Bone marrow (tissue), 2 donors: ENCODE measurements at places on chromosomes 7 and 10.

DNA sequence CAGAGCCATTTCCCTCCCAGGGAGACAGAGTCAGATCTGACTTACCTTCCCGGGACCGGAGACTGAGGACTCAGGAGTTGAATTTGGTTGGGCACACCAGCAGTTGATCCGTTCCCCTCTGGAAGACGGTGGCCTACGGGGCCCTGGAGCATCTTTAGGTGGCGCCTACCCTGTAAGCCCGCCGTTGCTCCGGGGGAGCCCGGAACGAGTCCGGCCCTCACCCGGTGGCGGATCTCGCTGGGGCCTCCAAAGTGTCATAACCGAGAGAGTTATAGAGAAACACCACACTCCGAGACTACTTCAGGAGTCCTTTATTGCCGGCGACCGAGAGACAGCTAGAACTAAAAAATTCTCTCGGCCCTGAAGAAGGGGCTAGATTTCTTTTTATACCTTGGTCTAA is 182.8 kb upstream of the MBL2 start:
- no peak for DNase-seq

GRCh38 chr10:20289070-20289828 is 473.0 kb downstream of the PLXDC2 start:
- no peak for DNase-seq

DNA sequence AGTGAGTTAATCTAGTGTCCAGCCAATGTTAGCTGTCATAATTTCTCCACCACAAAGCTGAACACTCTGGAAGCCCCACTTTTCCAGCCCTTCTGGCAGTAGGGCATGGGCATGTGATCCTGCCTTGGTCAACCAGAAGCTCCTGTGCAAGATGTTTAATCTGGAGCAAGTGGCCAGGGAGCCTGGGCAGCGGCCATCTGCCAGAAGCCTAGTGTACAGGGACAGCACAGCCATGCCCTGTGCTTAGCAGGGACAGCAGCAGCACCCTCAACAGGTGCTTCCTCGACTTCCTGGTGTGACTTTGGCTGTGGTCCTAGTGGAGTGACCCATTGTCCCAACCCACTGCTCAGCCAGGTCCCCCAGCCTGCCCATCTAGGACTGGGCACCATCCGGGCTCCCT is 10.3 kb downstream of the RBP3 start:
- no peak for DNase-seq

- no peak for DNase-seq
Observed at GRCh38 chr7:33650828-33651227, 254.5 kb upstream of the BMPER start.

GRCh38 chr10:111023060-111023459 is 53.8 kb upstream of the ADRA2A start:
- DNase-seq: no peak

DNA sequence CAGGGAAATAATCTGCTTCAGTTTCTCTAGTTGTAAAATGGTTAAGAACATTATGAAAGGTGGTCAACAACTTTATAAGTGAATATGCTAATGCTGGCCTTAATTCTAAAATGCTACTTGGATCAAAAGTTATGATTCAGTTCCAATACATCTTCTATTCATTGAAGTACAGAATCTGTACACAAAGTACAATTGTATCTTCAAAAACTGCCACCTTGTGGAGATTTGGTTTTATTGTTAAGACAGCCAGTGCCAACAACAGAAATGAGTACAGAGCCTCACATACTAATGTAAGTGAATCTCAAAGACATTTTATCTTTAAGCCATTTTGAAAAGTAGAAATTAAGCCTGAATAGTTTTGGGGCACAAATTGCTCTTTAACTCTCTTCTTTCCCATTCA is 194.0 kb downstream of the CFTR start:
- DNase-seq: no peak

DNA sequence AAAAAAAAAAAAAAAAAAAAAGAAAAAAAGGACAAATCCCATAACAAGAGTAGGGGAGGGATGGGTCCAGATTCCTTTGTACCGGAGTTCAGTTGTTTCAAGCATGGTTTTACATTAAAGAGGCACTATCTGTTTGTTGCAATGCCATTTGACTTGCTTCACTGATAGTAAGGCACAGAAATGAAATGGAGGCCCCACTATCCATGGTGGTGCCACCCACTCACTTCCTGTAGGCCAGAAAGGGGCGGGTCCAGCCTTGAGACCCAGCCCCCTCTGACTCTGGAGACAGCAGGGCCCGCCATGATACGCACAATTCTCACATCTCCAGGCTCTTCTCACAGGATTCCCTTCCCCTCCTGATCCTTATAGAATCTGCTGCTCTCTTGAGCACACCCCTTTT is 100.0 kb downstream of the CLEC2L start:
- no peak for DNase-seq

DNA sequence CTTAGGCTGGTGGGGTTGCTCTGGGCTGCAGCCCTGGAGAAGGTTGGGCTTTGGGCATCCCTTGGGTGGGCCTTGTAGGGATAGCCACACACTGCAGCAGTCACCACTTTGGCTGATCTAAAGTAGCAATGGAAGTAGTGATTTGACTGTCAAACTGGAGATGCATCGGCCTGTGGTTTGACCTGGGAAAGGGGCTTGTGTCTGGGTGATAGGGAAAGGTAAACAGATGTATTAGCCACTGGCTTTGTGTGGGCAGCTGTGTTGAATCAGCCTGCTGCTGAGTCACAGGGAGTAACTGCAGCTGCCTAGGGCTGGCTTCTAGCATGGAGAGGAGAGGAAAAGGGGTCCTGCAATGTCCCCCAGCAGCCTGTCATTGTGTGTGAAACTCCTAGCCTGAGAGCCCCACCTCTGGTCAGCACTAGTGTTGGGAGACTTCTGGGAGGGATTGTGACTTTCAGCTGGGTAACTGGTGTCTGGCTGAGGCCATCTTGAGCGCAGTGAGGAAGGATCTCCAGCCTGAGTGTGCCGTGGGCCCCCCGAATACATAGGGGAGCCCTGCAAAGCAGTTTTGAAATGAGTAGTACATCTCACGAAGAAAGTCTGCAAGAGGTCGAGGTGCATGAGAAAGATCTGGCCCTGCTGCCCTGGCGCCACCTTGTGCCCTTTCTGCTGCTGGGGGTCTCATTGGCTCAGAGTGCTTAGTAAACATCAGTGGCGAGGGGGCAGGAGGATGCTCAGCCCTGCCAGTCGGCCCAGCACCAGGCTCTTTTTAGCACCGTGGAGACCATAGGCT is 117.3 kb downstream of the FANK1 start:
- no peak for DNase-seq

GRCh38 chr10:49191349-49191748 is 3.2 kb upstream of the TMEM273 start:
- DNase-seq: no peak

GRCh38 chr7:91314591-91315323 is 50.5 kb downstream of the FZD1 start:
- DNase-seq: no peak
